ENCODE measurements at places on chromosomes 11 and 22. TPM values are rescaled to one million over a fixed set of nuclear protein-coding genes. Genes with fewer than 3 reads are reported as not detected.

The MMP7 gene
- 171 TPM for total RNA-seq

The ABCC8 gene
- 1.0 TPM for total RNA-seq

The PUS3 gene
- total RNA-seq = 9.5 TPM

The C2CD3 gene
- total RNA-seq = 26.9 TPM

The ZNF280B gene
- 4.6 TPM for total RNA-seq

The OLFML1 gene
- total RNA-seq = not detected

The MS4A4A gene
- total RNA-seq = not detected

The CDC42BPG gene
- total RNA-seq = 33.0 TPM

The DMC1 gene
- total RNA-seq = 4.4 TPM

The DEFB131B gene
- not detected for total RNA-seq

The PRG2 gene
- total RNA-seq = not detected

The SNRPD3 gene
- 165 TPM for total RNA-seq

The FZD4 gene
- total RNA-seq = 2.5 TPM

The HBB gene
- not detected for total RNA-seq

The TBCEL gene
- total RNA-seq = 0.88 TPM

The PAX6 gene
- 0.87 TPM for total RNA-seq

The FAM227A gene
- 10.8 TPM for total RNA-seq

The CRYBB2 gene
- total RNA-seq = not detected

The F2 gene
- total RNA-seq = not detected

The UPK3A gene
- total RNA-seq = not detected

The ST14 gene
- total RNA-seq = 174 TPM

The C11orf97 gene
- not detected for total RNA-seq
